ENCODE measurements at places on chromosomes 11 and 22. TPM values are rescaled to one million over a fixed set of nuclear protein-coding genes. Genes with fewer than 3 reads are reported as not detected.

MRGPRX4 gene
- total RNA-seq: not detected

CYP2D6 gene
- total RNA-seq: 3.7 TPM

CCDC116 gene
- total RNA-seq: 0.50 TPM

GUCD1 gene
- total RNA-seq: 104 TPM

CALCA gene
- not detected for total RNA-seq

GPR152 gene
- total RNA-seq: not detected

NUDT8 gene
- 10.9 TPM for total RNA-seq

VWA5A gene
- total RNA-seq: 7.7 TPM

GGT1 gene
- 25.7 TPM for total RNA-seq

SPINDOC gene
- total RNA-seq: 35.2 TPM

KCNQ1OT1 gene
- 0.34 TPM for total RNA-seq

SCGB2A2 gene
- total RNA-seq: not detected

PAX6 gene
- not detected for total RNA-seq

OSM gene
- total RNA-seq: 125 TPM

MYRF gene
- total RNA-seq: 3.4 TPM

HTR3B gene
- not detected for total RNA-seq

MOGAT2 gene
- not detected for total RNA-seq

C11orf86 gene
- total RNA-seq: not detected

KRTAP5-2 gene
- total RNA-seq: not detected

KRTAP5-9 gene
- not detected for total RNA-seq

CHST1 gene
- not detected for total RNA-seq

IFTAP gene
- total RNA-seq: 2.5 TPM

Measured in activated naive CD8-positive, alpha-beta T cell treated with anti-CD3 and anti-CD28 coated beads, Interleukin-2, amount 10 ng/mL, durations not matched to agents 7 days and 5 days (primary cell).